ENCODE measurements at places on chromosomes 2 and 18.

- no peak for DNase-seq
Observed at GRCh38 chr2:109703077-109703476, 88.9 kb downstream of the SOWAHC start.

DNA sequence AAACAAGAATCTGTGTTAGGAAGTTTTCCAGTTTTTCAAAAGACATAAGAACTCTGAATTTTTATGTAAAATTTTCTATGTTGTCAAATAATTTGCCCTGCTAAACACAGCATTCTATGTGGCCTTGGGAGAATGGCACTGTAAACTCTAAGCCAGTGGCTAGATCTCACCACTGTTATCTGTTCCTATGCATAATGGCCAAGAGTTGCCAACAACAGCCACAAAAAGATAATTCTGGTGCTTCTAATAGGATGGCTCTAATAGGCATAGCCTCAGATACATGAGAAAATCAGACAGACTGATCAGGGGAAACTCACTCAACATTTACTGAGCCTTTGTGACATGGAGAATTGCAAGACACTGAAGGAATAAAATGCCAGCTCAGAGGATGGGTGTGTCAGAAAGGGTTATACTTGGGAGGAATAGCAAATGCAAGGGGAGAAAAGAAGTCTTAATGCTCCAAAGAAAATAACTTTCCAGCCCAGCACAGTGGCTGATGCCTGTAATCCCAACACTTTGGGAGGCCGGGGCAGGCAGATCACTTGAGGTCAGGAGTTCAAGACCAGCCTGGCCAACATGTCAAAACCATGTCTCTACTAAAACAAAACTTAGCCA, 63.7 kb downstream of the COBLL1 start:
- no peak for DNase-seq

DNA sequence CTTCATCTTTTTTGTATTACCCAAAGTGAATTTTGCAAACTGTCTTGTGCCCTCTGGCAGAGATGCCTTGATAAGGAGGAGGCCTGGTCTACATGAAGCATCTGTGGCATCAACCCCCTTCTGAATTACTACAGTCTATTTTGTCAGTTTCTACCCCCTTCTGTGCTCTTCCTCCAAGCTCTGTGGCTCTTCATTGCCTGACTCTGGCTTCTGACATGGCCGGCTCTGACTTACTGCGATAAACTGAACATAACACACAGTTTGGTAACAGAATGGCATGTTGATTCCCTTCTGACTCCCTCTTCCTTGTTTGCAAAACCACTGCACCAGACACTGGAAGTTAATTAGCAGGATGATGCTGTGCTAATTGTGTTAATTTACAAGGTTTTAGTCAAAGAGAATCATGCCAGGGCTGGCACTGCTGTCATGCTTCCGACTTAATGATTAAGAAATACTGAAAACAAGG, 122.5 kb downstream of the FIGN start:
- no peak for DNase-seq

DNA sequence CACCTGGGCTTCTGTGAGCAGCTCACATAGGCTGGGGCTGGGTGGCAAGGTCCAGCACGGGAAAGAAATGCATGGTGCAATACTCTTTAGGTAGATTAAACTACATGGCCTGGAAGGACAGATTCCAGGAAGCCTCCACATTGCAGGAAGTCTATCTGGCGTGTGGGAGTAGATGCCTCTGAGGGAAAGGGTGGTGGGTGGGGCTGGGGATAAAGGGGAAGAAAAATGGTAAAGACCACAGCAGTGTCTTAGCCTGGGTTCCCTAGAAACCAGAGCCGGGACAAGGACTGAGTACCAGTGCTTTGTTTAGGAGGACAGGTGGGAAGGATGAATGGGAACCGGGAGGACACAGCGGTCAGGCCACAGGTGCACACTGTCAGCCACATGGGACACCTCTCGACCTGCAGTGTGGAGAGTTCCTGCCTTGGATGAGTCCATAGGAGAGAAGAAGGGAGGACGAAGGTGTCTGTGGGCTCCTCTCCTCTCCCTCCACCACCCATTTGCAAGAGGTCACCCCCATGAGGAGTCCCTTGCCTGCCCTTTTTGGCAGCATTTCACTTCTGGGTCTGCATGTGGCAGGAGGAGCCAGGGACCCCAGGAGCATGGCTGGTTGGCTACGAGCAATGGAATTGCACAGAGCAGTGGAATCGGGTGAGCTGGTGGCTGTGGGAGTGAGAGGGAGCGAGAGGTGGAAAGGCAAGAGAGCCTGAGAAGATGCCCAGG, 91.5 kb upstream of the HS6ST1 start:
- DNase-seq = no peak

Data from stimulated activated CD4-positive, alpha-beta T cell treated with anti-CD3 and anti-CD28 coated beads, Interleukin-4, amount 100 ng/mL, for 24 hours (primary cell).